ENCODE measurements at places on chromosomes 1 and 21. TPM values are rescaled to one million over a fixed set of nuclear protein-coding genes. Genes with fewer than 3 reads are reported as not detected.

The MPL gene
- total RNA-seq: not detected

The TAS1R1 gene
- not detected for total RNA-seq

The ZBED6 gene
- 12.3 TPM for total RNA-seq

The FMOD gene
- 0.76 TPM for total RNA-seq

The B4GALT3 gene
- total RNA-seq: 18.5 TPM

The CFHR4 gene
- total RNA-seq: not detected

The ATP1A4 gene
- total RNA-seq: not detected

The BRDT gene
- total RNA-seq: not detected

The RIIAD1 gene
- total RNA-seq: not detected

The DFFA gene
- 69.3 TPM for total RNA-seq

The NFASC gene
- total RNA-seq: 0.46 TPM

The OR10J1 gene
- not detected for total RNA-seq

The NCAM2 gene
- 0.97 TPM for total RNA-seq

The SEC16B gene
- total RNA-seq: 1.5 TPM

The GNG12 gene
- 143 TPM for total RNA-seq

The C4BPB gene
- total RNA-seq: not detected

The LHX4 gene
- not detected for total RNA-seq

The SSBP3 gene
- 11.4 TPM for total RNA-seq

The AJAP1 gene
- not detected for total RNA-seq

The LELP1 gene
- total RNA-seq: not detected

The TESK2 gene
- total RNA-seq: 1.1 TPM

The GBP6 gene
- not detected for total RNA-seq

The OR2T8 gene
- total RNA-seq: not detected

The LCE2B gene
- total RNA-seq: not detected

The CD58 gene
- total RNA-seq: 27.7 TPM

The SLC9C2 gene
- total RNA-seq: not detected

The CAPN8 gene
- not detected for total RNA-seq

The S100A4 gene
- total RNA-seq: 7.9 TPM

The TLR5 gene
- total RNA-seq: 0.32 TPM

The NSUN4 gene
- total RNA-seq: 14.3 TPM

The TTC24 gene
- total RNA-seq: not detected

The ADAMTS1 gene
- total RNA-seq: 26.0 TPM

The CFAP141 gene
- total RNA-seq: not detected

The RIPPLY3 gene
- not detected for total RNA-seq

The KLF17 gene
- total RNA-seq: not detected

The TSACC gene
- total RNA-seq: not detected

The S100A7A gene
- not detected for total RNA-seq

The IRF6 gene
- 36.4 TPM for total RNA-seq

The IGSF8 gene
- total RNA-seq: 10.1 TPM

The GPR25 gene
- total RNA-seq: not detected

The NPPB gene
- total RNA-seq: not detected

The PKLR gene
- not detected for total RNA-seq

The KRTAP12-4 gene
- not detected for total RNA-seq

The PDC gene
- not detected for total RNA-seq
